ENCODE measurements at places on chromosomes 6 and 20.

GRCh38 chr20:50029083-50029696 is 46.4 kb downstream of the SNAI1 start:
- DNase-seq: no peak

GRCh38 chr20:4119854-4120209 is 104.5 kb upstream of the RNF24 start:
- no peak for DNase-seq

GRCh38 chr20:3563548-3564177 is 92.8 kb downstream of the ATRN start:
- DNase-seq: peak; percentile 23

GRCh38 chr6:139334806-139335446 is 39.5 kb downstream of the CITED2 start:
- DNase-seq: no peak

DNA sequence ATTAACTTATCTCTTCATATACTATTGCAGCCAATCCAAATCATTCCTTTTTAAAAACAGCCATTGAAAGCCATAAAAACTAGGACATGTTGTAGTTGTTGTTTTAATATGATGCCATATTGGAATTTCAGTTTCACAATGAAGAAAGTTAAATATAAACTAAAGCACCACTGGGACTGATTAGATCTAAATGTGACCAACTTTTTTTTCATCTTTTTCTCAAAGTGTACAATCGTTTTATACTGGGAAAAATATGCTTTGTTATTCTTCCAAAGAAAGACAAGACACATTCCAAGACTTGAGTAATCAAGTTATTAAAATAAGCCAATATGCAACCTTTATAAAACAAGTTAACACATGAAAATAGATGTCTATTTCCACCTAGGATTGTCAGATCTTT is 68.5 kb downstream of the THEMIS start:
- no peak for DNase-seq

GRCh38 chr6:35728683-35729678 is 7.9 kb upstream of the ARMC12 start:
- DNase-seq: no peak

GRCh38 chr6:16345449-16346330 is 107.3 kb downstream of the GMPR start:
- DNase-seq: no peak

- no peak for DNase-seq
Observed at GRCh38 chr6:151275121-151275520, 35.4 kb downstream of the AKAP12 start.

DNA sequence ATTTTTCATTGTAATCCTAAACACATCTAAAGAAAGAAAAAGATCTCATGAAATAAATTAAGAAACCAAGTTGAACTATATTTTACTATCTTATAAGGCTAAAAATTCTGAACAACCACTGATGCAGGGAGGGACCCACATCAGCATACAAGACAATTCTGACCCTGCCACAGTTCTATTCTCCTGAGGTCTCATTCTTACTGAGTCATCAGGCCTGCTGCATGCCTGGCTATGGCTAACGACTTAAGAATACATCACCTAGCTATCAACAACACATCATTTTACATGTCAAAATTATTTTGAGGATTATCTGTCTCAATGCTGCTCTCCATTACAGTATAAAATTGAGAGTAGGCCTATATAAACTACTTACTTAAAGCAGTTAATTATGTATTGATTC is 52.9 kb downstream of the FBXL4 start:
- DNase-seq: no peak

GRCh38 chr20:57351042-57351783 is at the start of gene RAE1:
TSS of gene RAE1 (plus strand) at chr20:57351255. CDS start at chr20:57354039, 2,784 bp downstream.
- DNase-seq: peak; percentile 92
